Activated T-cell treated with anti-CD3 and anti-CD28 coated beads, Interleukin-2, amount 50 U/mL, for 72 hours (primary cell): ENCODE measurements at places on chromosomes 1 and 21.

DNA sequence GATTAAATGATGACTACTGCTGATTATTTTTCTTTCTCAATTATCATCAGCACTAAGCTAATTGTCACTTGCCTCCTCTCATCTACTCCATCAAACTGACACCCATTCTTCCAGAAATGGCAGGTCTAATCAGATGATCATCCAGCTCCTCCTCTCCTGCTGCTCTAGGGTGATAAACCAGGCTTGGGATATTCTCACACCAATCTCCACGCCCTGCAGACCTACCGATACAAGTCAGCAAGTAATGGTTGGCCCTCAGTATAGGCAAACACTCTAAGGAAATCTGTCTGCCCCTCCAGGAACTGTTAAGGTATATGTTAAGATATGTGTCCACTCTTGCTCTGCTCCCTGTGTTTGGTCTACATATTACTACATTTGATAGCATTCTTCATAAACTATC is 36.3 kb upstream of the C1orf21 start:
- no peaks in the 10 kb centered on the region for H3K36me3 ChIP-seq
- peaks cover 18% of the 10 kb centered on the region for H3K27me3 ChIP-seq
- H3K4me3 ChIP-seq: no peak overlapping the region
- no peak overlapping the region for H3K27ac ChIP-seq
- no peak for DNase-seq

GRCh38 chr1:188117436-188117835 is 1288.7 kb downstream of the PLA2G4A start:
- no peak for DNase-seq
- no peak overlapping the region for H3K4me3 ChIP-seq
- no peak overlapping the region for H3K27ac ChIP-seq

DNA sequence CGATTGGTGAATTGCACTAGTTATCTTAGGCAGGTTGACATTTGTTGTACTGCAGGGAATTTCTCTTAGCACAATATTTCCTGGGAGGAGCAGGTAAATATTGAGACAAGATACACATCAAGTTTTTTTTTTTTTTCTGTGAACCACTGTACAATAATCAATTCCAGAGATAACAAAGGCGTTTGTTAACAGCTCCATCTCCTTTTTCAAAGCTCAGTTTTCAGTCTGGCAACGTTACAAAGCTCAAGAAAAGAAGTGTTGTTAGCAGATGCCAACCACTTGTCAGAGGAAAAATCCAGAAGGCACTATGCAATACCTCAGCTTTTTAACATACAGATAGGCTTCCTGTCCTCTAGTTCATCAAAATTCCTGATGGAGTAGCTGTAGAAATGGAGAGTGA is 40.9 kb upstream of the DAB1 start:
- H3K36me3 ChIP-seq: no peaks in the 10 kb centered on the region
- no peak for DNase-seq
- no peaks in the 10 kb centered on the region for H3K27me3 ChIP-seq
- H3K27ac ChIP-seq: no peak overlapping the region
- H3K4me1 ChIP-seq: no peaks in the 10 kb centered on the region

DNA sequence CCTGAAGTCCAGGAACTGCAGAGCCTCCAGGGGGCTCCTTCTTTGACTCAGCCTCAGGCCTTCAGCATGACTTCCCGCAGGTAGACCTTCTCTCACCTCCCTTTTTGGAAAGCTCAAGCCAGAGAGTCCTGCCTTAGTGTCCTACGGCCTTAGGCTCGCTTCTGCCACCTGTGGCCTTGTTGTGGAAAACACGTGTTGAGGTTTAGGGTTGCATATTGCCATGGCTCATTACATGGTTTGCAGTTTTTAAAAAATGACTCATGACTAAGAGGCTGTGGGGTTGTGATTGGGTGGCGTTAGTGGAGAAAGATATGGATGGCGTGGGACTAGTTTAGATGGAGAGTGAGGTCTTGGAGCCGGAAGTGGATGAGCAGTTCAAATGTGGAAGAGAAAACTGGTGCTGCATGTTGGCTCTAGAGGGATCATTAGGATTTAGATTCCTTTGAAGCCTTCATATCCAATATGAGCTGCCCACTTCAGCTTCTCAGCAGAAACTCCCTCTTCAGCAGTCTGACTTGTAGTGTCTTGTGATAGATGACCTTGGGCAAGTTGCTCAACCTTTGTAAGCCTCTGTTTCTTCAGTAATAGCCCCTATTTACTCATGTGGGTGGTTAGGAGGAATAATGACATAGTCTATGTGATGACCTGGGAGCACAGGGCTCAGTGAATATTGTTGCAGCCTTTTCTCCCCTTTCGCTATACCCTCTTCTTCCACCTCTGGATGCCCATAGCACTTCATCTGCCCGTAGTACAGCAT is 6.5 kb upstream of the FGGY start:
- H3K27ac ChIP-seq: no peak overlapping the region
- no peak overlapping the region for H3K4me3 ChIP-seq
- H3K4me1 ChIP-seq: peaks cover 10% of the 10 kb centered on the region
- peak; percentile 34 for DNase-seq

DNA sequence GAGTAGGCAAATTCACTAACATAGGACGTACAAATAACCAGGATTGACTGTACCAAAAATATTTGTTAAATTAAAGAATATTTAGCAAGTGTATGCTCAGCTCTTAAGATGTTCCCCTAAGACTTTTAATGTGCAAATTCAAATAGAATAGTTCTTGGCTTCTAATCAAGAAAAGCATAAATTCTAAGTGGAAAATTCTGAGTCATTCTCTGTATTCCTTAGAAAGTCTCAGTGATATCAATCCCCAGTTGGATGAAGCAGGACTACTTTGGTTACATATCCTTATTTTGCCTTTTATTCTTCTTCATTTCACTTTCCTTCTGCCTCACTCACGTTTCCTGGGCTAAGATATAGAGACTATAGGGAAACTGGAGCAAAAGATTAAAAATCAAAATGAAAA is 130.2 kb downstream of the IFI44 start:
- H3K4me3 ChIP-seq: no peak overlapping the region
- H3K27me3 ChIP-seq: no peaks in the 10 kb centered on the region
- no peak for DNase-seq

DNA sequence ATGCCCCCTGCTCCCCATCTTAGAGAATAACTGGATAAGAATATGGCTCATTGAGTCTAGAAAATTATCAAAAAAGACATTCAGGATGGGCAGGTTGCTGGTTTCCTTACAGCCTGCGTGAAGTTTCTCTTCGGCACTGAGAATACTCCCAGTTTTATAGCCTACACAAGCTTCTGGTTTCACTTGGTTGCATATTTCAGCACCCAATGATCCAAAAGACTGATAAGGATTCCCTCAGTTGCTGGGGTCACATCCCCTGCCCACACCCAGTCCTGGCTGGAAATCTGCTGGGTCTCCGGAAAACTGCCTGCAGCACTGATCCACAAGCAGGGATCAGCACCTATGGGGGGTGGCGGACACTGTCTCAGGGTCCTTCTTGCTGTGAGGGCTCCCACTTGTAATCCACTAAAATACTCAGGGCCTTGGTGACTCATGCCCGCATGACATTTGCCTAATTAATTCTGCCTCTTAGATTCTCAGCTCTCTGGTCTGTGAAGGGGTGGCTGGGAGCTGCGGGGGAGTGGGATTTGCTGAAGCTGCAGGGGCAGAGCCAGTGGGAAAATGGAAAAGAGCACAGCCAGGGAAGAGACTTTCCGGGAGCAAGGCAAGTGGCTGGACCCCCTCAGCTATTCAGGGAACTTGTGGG is 142.5 kb downstream of the ZNF648 start:
- no peaks in the 10 kb centered on the region for H3K4me1 ChIP-seq
- no peak overlapping the region for H3K4me3 ChIP-seq
- no peaks in the 10 kb centered on the region for H3K36me3 ChIP-seq
- H3K27me3 ChIP-seq: no peaks in the 10 kb centered on the region
- no peak overlapping the region for H3K27ac ChIP-seq

- no peaks in the 10 kb centered on the region for H3K4me1 ChIP-seq
- no peak overlapping the region for H3K27ac ChIP-seq
- no peak overlapping the region for H3K4me3 ChIP-seq
- H3K27me3 ChIP-seq: peaks cover 27% of the 10 kb centered on the region
Measured at GRCh38 chr1:230342699-230343098, 83.4 kb downstream of the PGBD5 start.

GRCh38 chr1:228180271-228180958 is 14.8 kb downstream of the IBA57 start:
- H3K27me3 ChIP-seq: no peaks in the 10 kb centered on the region
- no peak overlapping the region for H3K27ac ChIP-seq
- H3K4me3 ChIP-seq: no peak overlapping the region
- no peaks in the 10 kb centered on the region for H3K36me3 ChIP-seq
- peaks cover 8% of the 10 kb centered on the region for H3K4me1 ChIP-seq
- no peak for DNase-seq

- H3K36me3 ChIP-seq: no peaks in the 10 kb centered on the region
- no peaks in the 10 kb centered on the region for H3K4me1 ChIP-seq
- no peak overlapping the region for H3K27ac ChIP-seq
Measured at GRCh38 chr1:80170811-80171485, 1164.4 kb upstream of the ADGRL4 start.

GRCh38 chr1:96291468-96291867 is 430.1 kb upstream of the PTBP2 start:
- peaks cover 2% of the 10 kb centered on the region for H3K36me3 ChIP-seq
- H3K27ac ChIP-seq: no peak overlapping the region
- no peaks in the 10 kb centered on the region for H3K4me1 ChIP-seq
- DNase-seq: no peak
- H3K4me3 ChIP-seq: no peak overlapping the region

DNA sequence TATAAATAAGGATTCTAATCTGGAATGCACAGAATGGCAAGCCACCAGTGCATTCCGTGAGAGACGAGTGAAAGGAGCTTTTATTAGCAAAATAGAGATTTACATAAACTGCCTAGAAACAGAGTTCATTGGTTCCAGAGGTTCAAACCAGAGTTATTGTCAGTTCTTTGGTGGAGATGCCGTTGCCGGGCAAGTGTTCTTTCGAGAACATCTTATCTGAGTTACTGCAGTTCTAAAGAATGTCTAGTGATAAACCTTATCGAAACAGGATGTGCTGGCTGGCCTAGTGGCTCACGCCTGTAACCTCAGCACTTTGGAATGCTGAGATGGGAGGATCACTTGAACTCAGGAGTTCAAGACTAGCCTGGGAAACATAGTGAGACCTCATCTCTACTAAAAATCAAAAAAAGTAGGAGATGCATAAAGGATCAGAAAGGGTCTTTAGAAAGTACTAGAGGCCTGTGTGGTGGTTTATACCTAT is 19.9 kb upstream of the EVI5 start:
- H3K27ac ChIP-seq: no peak overlapping the region
- H3K4me3 ChIP-seq: no peak overlapping the region
- no peak for DNase-seq
- H3K27me3 ChIP-seq: peaks cover 8% of the 10 kb centered on the region
- no peaks in the 10 kb centered on the region for H3K36me3 ChIP-seq
- H3K4me1 ChIP-seq: peaks cover 4% of the 10 kb centered on the region

GRCh38 chr1:66137235-66137634 is 344.5 kb downstream of the PDE4B start:
- DNase-seq: peak; percentile 4
- peaks cover 21% of the 10 kb centered on the region for H3K27me3 ChIP-seq
- no peaks in the 10 kb centered on the region for H3K36me3 ChIP-seq
- no peak overlapping the region for H3K4me3 ChIP-seq
- H3K4me1 ChIP-seq: peaks cover 15% of the 10 kb centered on the region
- H3K27ac ChIP-seq: no peak overlapping the region

- peaks cover 4% of the 10 kb centered on the region for H3K36me3 ChIP-seq
- peak overlapping the region; percentile 78 for H3K27ac ChIP-seq
- no peak for DNase-seq
- H3K27me3 ChIP-seq: no peaks in the 10 kb centered on the region
- peaks cover 44% of the 10 kb centered on the region for H3K4me1 ChIP-seq
- H3K4me3 ChIP-seq: peak overlapping the region; percentile 48
Measured at GRCh38 chr1:154971341-154971998, 923 bp upstream of the SHC1 start.

GRCh38 chr1:74343216-74343615 is 108.0 kb downstream of the TNNI3K start:
- no peaks in the 10 kb centered on the region for H3K36me3 ChIP-seq
- no peak overlapping the region for H3K4me3 ChIP-seq
- H3K27me3 ChIP-seq: no peaks in the 10 kb centered on the region
- no peak overlapping the region for H3K27ac ChIP-seq
- no peaks in the 10 kb centered on the region for H3K4me1 ChIP-seq

GRCh38 chr1:114289306-114289705 is 135.6 kb upstream of the SYT6 start:
- no peak overlapping the region for H3K4me3 ChIP-seq
- DNase-seq: no peak
- no peaks in the 10 kb centered on the region for H3K4me1 ChIP-seq
- no peaks in the 10 kb centered on the region for H3K27me3 ChIP-seq
- H3K36me3 ChIP-seq: no peaks in the 10 kb centered on the region

- peak overlapping the region; percentile 99 for H3K27ac ChIP-seq
- peaks cover 71% of the 10 kb centered on the region for H3K36me3 ChIP-seq
- no peak overlapping the region for H3K4me3 ChIP-seq
- H3K27me3 ChIP-seq: no peaks in the 10 kb centered on the region
- DNase-seq: no peak
Measured at GRCh38 chr1:111190931-111191451, 9.5 kb downstream of the DENND2D start.

- peaks cover 76% of the 10 kb centered on the region for H3K4me1 ChIP-seq
- H3K36me3 ChIP-seq: no peaks in the 10 kb centered on the region
- H3K4me3 ChIP-seq: peak overlapping the region; percentile 80
- H3K27me3 ChIP-seq: no peaks in the 10 kb centered on the region
- peak; percentile 88 for DNase-seq
- peak overlapping the region; percentile 90 for H3K27ac ChIP-seq
Measured at GRCh38 chr1:111603979-111604378, 15.6 kb upstream of the RAP1A start.

GRCh38 chr21:34052171-34052570 is 21.2 kb upstream of the MRPS6 start:
- H3K27me3 ChIP-seq: no peaks in the 10 kb centered on the region
- no peak overlapping the region for H3K27ac ChIP-seq
- H3K36me3 ChIP-seq: peaks cover 4% of the 10 kb centered on the region
- H3K4me1 ChIP-seq: peaks cover 6% of the 10 kb centered on the region

DNA sequence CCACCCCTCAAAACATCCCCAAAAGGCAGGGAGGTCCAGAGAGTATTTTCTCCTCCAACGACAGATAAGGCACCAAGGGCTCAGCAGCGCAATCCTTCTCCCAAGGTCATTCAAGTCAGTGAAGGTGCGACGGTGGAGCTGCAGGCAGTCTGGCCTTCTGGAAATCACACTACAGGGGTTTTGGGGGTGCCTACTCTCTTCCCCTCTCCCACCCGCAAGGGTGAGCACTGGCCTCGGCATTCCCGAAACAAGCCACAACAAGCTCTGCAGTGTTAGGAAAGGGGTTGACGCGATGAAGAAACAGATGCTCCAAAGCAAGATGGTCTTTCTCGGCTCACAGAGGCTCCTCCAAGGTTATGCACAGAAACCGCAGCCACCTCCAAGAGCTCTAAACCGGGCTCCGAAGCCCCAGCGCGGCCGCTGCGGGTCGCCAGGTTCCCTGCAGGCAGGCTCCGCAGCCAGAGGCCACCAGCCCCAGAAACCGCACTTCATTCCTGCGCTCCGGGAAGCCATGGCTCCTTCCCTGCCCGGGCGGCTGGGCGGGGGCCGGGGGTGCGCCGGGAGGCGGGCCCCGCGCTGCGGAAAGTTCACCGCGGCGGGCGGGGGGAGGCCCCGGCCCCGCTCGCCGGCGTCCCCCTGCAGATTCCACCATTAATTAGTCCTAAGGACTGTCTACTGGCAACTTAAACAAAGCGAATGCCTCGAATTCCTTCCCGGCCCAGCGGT is 1.1 kb downstream of the LUZP1 start:
- peaks cover 3% of the 10 kb centered on the region for H3K36me3 ChIP-seq
- peaks cover 42% of the 10 kb centered on the region for H3K4me1 ChIP-seq
- no peak overlapping the region for H3K27ac ChIP-seq
- peak; percentile 40 for DNase-seq

- peak overlapping the region; percentile 66 for H3K27ac ChIP-seq
- H3K4me1 ChIP-seq: peaks cover 7% of the 10 kb centered on the region
- DNase-seq: no peak
- no peaks in the 10 kb centered on the region for H3K27me3 ChIP-seq
- no peak overlapping the region for H3K4me3 ChIP-seq
Measured at GRCh38 chr1:19083081-19083480, 126.6 kb upstream of the IFFO2 start.
